ENCODE measurements at places on chromosomes 12 and 14.

- DNase-seq, result no peak
These were observed 2.8 kb downstream of the CKB start for GRCh38 chr14:103519837-103520212.

DNA sequence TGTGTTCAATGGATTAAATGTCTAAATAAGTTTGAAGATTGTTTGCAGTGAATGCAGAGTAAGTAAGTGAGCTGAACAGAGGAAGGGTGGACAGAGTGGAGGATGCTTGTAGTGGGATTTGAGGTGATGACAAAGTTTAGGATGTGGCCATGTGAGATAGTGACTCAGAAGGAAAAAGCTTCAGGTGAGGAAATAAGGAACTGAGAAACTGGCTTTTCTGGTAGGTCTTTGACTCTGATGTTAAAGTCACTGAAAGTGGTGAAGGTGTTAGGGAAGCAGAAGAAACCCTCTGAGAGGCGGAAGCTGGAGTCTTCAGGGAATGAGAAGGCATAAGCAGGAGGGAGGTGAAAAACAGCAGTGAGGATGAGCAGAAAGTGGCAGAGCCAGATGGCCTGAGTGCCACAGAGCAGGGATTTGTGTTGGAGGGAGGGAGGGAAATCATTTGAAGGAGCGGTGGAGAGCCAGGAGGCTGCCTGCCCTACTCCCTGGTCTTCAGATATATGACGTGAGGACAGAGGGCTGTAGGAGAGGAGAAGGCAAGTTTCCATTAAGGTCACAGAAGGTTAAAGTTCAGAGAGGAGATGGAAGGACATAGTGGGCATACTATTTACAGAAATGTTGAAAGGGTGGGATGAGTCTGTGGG is 24.8 kb downstream of the RGS6 start:
- no peak for DNase-seq

DNA sequence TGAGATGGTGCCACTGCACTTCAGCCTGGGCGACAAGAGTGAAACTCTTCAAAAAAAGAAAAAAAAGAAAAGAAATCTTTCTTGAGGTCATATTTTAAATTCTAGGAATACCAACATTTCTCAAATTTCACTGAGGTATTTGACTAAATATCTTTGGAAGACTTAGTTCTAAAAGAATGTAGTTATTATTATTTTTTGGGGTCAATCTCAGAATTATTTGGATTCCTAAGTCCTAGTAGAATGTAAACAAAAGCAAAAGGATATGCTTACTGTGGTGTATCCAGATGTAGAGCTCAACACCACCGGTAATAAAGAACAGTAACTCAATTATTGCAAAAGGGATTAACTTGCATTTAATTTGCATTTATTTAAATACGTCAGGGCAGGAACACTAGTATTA is 25.0 kb downstream of the PRICKLE1 start:
- DNase-seq, result no peak

- DNase-seq, result no peak
These were observed 9.5 kb downstream of the OAS1 start for GRCh38 chr12:112916270-112916669.

GRCh38 chr14:102479777-102480176 is 29.8 kb downstream of the ANKRD9 start:
- no peak for DNase-seq

DNA sequence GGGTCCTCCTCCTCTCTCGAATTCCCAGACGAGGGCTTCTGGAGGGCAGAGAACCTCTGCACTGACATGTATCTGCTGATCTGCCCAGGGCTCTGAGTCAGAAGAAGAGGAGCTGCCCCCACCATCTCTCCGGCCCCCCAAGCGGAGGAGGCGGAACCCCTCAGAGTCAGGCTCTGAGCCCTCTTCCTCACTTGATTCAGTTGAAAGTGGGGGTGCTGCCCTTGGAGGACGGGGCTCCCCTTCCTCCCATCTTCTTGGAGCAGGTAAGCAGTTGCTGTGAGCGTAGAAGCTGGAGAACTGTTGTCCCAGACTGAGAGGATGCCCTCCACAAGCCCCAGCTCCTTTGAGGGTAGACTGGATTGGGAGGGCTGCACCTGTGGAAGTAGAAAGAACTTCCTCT is 19.8 kb downstream of the PRPF40B start:
- DNase-seq, result no peak

DNA sequence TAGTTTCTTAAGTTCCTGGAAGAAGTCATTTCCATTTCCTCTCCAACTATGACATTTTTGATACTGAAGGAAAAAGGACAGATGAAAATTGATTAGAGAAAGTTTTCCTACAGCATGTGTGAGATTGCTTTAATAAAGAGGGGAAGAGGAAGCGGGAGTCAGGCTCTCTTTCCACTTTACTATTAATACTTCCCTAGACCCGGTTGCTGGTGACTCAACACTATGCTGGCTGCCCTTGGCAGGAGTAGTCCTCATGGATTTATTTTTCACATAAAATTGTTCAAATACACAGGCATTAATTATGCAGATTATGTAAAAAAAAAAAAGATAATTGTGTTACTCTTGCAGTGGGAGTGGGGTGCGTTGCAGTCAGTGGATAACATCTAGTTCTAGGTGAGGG is 293.4 kb downstream of the EGLN3 start:
- no peak for DNase-seq

DNA sequence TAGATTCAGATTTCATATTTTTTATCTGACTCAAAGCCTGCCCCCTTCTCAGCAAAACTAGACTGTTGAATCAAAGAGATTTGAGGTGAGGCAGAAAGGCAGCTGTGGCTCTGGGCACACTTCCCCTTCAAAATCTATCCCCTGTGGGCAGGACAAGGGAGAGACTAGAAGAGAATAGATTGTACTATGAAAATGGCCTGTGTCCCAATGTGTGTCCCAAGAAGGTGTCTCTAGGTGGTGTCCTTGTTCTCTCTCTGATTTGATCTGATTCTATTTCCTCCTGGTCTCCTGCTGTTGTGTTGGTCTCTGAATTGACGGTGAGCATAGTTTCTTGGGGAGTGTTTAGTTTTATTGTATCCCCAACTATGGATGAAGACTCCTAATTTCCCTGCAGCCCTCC is 565.8 kb upstream of the ATP2B1 start:
- no peak for DNase-seq

DNA sequence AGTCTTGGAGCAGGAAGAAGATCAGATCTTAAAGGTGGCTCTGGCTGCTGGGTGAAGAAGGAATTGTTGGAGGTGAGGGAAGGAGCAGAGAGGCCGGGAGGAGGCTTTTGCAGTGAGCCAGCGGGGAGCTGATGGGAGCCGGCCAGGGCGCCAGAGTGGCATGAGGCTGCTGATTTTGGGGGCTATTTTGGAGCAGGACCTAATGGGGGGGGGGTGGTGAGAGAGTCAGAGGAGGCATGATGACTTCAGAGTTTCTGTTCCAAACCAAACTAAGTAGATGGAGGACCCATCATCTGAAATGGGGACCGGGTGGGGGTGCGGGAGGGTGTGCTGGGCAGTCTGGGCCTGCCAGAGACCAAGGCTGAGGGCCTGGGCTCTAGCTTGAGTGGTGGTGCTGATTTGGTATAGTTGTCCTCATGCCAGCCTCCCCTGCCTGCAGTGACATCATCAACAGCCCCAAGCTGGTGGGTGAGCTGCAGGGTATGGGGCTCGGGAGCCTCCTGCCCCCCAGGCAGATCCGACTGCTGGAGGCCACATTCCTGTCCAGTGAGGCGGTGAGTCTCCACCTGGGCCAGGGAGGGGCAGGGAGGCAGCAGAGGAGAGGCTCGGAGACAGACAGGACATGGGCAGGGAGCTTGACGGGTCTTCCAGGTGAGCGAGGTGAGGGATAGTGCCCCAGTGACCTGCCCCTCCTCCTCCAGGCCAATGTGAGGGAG is 6.2 kb downstream of the TNFAIP2 start:
- DNase-seq, result no peak

GRCh38 chr14:101365329-101366158 is 195.8 kb upstream of the DIO3 start:
- DNase-seq, result no peak

Data from HEK293T (cell line).